Stimulated activated CD4-positive, alpha-beta T cell treated with anti-CD3 and anti-CD28 coated beads, Interleukin-1b, Interleukin-23, amount 100 ng/mL, for 4 hours (primary cell): ENCODE measurements at places on chromosomes 5 and 9.

DNA sequence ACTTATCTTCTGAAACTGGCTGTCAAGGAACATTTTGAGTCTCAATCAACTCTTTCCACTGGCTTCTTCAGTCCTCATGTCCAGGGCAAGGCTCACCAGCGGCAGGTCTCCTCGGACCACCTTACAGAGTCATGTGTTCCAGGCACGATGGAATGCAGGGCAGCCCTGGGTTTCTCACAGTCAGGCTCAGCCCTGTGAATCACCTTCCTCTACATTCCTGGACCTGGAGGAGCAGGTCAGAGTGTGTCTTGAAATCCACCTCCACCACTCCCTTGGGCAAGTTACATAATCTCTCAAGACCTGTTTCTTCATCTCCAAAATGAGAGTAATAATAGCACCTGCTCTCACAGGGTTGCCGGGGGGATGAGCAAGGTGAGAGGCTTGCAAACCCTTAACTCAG is 16.0 kb downstream of the ENC1 start:
- no peak for DNase-seq

DNA sequence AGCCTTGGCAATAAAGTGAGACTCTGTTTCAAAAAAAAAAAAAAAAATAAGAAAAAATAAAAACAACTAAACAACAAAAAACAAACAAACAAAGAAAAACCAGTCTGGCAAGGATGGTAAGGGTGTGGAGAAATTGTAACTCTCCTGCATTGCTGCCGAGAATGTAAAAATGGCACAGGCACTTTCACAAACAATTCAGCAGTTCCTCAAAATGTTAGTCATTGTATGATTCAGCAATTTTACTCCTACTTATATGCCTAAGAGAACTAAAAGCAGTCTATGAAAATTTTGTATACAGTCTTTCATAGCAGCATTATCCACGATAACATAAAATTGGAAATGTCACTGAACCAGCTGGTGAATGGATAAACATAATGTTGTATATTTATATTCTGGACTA is 280.4 kb downstream of the CDH9 start:
- no peak for DNase-seq

- DNase-seq = no peak
Measured at GRCh38 chr5:28779161-28779754, 1740.9 kb upstream of the CDH9 start.

- DNase-seq = no peak
Measured at GRCh38 chr9:15909297-15909696, 356.5 kb downstream of the CCDC171 start.

- DNase-seq = no peak
Measured at GRCh38 chr5:145520335-145520734, 314.8 kb downstream of the PRELID2 start.

DNA sequence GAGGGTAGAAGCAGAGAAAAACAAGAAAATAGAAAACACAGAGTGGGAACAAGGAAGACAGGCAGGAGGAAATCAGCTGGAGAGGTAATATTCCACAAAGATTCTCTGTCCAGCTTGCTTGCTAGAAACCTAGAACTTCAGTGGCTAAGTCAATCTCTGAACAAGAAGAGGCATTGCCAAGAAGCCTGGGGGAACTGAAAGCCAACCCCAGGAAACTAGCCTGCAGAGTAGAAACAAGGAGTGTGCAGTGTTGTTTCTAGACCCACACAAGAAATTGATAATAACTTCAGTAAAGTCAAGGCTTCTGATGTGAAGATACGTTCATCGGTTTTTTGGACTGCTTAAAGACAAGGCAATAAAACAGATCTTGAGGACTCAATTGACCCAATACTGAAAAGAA is 234.5 kb upstream of the MAP3K1 start:
- no peak for DNase-seq

- no peak for DNase-seq
Measured at GRCh38 chr5:142110046-142110531, 1.5 kb downstream of the NDFIP1 start.

DNA sequence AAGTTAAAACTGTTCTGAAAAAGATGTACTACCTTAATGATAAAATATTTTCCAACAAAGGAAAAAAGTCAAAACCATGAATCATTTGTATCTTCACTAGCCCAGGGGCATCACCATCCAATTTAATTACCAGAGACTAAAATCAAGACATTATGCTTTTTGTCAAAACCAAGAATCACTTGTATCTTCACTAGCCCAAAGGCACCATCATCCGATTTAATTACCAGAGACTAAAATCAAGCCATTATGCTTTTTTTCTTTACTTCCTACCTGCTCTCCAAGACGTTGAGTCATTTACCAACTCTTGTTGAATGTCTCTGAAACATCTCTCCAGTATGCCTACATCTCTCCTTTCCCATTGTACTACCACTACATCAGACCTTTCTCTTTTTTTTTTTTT is 37.9 kb downstream of the FBXO38 start:
- DNase-seq = no peak

GRCh38 chr5:100913298-100913697 is 10.2 kb upstream of the ST8SIA4 start:
- DNase-seq = no peak

- no peak for DNase-seq
Measured at GRCh38 chr5:160887780-160888179, 35.8 kb upstream of the ATP10B start.

- DNase-seq = no peak
Measured at GRCh38 chr9:94772144-94772543, 45.6 kb downstream of the AOPEP start.

DNA sequence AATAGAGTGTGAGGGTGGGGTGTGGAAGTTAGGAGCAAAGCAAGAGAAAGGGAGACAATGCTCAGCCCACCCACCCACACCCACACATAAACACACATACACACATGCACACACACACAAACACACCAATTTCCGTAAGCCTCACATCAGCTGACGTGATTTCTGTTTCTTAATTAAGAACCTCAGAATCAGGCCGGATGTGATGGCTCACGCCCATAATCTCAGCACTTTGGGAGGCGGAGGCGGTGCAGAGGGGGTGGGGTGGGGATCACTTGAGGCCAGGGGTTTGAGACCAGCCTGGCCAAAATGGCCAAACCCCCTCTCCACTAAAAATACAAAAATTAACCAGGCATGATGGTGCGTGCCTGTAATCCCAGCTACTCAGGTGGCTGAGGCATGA is 26.4 kb upstream of the PIK3R1 start:
- no peak for DNase-seq

GRCh38 chr5:66874004-66874403 is 277.8 kb downstream of the MAST4 start:
- DNase-seq = no peak

- DNase-seq = no peak
Measured at GRCh38 chr5:148792744-148793143, 33.7 kb upstream of the ADRB2 start.

GRCh38 chr9:5440426-5440825 is 2.7 kb upstream of the PLGRKT start:
- DNase-seq = no peak

GRCh38 chr5:135038813-135039270 is 4.8 kb upstream of the PITX1 start:
- DNase-seq = no peak

- no peak for DNase-seq
Measured at GRCh38 chr5:146894753-146895521, 16.4 kb upstream of the PPP2R2B start.

DNA sequence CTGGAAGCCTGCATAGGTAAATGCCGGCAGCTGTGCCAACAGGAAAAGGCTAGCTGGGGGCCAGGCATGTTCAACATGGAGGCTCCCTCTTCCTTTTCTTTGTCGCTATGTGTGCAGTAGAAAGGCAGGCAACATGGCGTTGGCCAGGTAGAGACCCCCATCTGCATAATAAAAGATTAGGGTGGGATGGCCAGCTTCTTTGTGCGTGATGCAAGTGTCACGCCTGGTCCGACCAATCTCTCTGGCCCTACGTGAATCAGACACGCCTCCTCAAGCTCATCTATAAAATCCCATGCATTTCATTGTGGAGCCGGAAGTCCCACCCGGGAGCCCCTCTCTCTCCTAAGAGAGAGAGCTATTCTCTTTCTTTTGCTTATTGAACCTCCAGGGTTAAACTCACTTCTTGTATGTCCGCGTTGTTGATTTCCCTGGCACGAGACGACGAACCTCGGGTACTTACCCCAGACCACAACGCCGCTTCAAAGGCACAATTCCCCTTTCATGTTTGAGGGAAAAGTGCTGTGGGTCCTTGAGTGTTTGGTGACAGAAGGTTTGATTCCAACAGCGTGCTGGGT is 25.0 kb upstream of the C5orf47 start:
- no peak for DNase-seq

GRCh38 chr5:175524211-175524610 is 45.9 kb downstream of the SFXN1 start:
- no peak for DNase-seq

DNA sequence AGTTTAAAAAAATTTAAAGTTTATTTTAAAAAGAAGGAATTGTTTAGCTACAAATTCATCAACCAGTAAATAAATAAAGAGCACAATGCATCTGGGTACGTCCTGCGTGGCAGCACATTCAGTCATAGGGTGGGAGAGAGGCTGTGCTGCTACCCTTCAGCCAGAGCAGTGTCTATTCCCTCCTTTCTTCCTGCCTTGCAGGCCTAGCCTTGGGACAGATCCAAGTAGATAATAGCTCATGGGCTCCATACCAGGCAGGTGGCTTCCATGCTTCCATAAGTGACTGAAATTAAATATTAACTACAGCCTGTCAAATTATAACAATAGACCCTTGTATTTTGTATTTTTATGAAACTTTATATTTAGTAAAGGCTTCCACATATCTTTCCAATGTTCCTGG is 408.3 kb upstream of the RGMB start:
- DNase-seq = no peak

DNA sequence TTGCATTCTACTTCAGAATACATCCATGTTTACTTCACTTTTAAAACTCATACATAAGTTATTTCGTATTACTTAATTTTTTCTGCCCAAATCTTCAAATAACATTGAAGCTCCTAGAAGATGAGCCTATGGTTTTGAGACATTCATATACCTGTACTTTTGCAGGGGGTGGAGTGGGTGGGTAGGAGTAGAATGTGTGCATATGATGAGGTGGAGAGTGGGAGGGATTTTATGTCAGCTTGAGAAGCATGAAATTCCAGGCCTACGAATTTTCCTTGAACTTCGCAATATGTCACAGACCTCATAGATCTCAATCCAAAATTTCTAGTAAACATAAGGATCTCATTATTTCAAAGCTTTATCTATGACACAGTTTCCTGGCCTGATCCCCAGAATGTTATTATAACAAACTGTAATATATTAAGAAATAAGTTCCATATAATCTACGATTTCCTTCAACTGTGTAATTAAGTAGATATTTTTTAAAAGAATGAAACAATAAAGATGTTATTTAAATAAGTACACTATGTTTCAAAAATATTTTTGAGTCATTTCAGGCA is 19.7 kb upstream of the MOB3B start:
- no peak for DNase-seq

- no peak for DNase-seq
Measured at GRCh38 chr5:54230936-54231685, 79.3 kb downstream of the ARL15 start.

DNA sequence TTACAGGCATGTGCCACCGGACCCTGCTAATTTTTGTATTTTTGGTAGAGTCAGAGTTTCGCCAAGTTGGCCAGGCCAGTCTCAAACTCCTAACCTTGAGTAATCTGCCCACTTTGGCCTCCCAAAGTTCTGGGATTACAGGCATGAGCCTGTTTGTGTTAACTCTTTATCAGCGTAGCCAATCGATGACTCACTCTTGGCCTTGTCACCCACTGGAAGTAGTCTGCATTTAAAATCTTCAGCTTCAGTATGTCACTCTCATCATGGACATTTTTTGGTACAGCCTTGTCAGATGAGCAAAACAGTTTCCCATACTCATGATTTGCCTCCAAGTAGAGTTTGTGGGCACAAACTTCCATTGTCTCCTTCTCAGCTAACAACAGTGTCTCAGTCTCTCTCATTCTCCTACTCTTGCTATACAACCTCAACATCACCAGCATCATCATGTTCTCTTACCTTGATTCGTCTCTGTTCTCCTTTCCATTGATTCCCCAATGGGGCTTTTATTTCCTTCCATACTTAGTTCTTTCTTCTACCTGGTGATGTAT is 22.5 kb downstream of the MUSK start:
- DNase-seq = no peak

- no peak for DNase-seq
Measured at GRCh38 chr5:40678460-40679147, 1.1 kb upstream of the PTGER4 start.

DNA sequence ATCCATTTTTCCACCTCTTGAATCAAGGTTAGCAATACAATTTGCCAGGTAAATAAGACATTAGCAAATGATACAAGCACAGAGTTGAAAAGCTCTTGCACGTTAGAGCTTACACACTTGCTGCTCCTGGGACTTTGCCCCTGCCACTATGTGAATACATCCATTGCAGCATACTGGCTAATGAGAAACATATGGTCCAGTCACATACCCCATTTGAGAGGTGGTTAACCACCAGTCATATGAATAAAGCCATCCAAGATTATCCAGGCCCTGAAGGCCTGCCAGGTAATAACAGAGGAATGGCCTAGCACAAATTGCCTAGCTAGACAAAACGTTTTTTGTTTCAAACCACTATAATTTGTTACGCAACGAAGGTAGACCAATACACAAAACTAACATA is 45.8 kb upstream of the FTMT start:
- DNase-seq = no peak
